ENCODE measurements at places on chromosomes 11 and 22. TPM values are rescaled to one million over a fixed set of nuclear protein-coding genes. Genes with fewer than 3 reads are reported as not detected.
A peak's percentile ranks its signal among the peaks of the same experiment; 100 is the strongest.

GRCh38 chr11:69201764-69202370, 46.1 kb downstream of the SMIM38 start:
- H3K27me3 ChIP-seq: peaks cover 8% of the 10 kb centered on the region
- H3K4me1 ChIP-seq: no peaks in the 10 kb centered on the region
- no peak overlapping the region for H3K27ac ChIP-seq

DNA sequence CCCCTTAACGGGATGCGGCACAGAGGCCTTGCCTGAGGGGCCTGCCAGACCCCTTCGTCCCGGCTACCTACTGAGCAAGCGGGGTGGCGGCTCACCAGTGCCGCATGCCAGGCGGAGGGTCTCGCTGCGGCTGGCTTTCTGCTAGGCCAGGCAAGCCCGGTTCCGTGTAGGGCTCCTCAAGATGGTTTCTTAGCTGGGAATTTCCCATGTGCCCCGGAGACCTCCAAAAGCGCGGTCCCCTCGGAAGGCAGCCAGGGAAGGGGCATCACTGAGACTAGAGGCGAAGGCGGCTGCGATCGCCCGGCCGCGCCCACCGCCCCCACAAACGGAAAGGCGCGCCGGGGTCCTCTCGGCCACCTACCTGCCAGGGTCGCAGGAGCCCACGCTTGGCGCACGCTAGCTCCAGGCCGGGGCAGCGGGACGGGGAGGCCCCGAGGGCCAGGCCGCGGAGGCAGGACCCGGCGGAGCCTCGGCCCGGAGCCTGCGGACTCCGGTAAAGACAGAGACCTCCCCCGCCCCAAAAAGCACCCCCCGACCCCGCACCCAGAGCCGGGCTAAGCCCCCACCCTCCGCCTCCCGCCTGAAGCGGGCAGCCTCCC, 23.8 kb downstream of the MICAL3 start:
- no peaks in the 10 kb centered on the region for H3K27me3 ChIP-seq
- H3K36me3 ChIP-seq: no peaks in the 10 kb centered on the region
- H3K4me1 ChIP-seq: peaks cover 17% of the 10 kb centered on the region
- DNase-seq: no peak
- peak overlapping the region; percentile 85 for H3K27ac ChIP-seq
- peak overlapping the region; percentile 62 for H3K4me3 ChIP-seq

DNA sequence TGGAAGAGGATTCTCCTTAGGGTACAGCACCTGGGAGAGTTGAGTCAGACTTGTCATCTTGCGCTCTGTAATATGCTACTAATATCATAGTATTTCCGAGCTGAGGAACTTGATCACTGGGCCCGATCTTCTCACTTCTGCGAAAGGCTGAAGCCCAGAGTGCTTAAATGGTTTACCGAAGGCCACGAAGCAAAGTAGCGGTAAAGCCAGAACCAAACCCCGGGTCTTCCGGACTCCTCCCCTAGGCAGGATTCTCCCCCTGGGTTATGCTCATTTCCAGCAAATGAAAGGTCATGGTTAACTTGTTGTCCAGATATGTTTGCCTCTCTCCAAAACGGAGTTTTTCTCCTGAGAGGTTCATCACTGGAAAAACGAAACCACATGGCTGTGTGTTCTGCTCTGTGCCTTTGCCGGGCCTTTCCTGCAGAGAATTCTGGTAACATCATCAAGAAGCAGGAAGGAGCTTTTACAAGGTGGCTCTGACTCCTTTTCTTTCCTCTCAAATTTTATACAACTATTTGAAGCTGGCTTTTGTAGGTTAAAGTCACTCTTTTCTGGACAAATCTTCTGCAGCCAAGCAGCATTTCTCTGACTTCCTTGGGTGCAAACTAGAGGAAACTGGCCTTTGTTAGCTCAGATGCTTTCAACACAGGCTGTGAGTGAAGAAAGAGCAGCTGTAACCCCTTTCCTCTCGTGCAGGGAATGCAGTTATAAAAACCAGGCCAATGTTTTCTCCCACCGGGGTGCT, 35.5 kb downstream of the UBASH3B start:
- no peak for DNase-seq
- H3K36me3 ChIP-seq: no peaks in the 10 kb centered on the region
- peak overlapping the region; percentile 55 for H3K27ac ChIP-seq
- H3K27me3 ChIP-seq: no peaks in the 10 kb centered on the region
- H3K4me1 ChIP-seq: peaks cover 5% of the 10 kb centered on the region

DNA sequence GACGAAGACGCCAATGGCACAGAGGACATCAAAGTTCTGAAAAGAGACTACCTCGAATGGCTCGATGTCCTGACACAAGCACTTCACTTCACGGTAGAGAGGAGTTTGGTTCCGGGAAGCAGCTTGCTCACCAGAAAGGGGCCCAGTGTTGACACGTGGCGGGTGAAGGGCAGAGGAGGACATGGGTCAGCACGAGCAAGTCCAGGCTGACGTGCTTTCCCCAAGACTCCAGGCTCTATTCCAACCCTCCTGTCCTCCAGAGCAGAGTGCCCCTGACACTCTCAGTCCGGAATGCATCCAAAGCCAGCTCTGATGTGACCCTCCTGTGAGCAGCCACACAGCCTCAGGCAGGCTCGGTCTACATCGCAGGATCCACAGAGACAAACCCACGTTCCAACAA, 77.5 kb upstream of the BID start:
- no peaks in the 10 kb centered on the region for H3K36me3 ChIP-seq
- DNase-seq: peak; percentile 51
- H3K4me1 ChIP-seq: peaks cover 27% of the 10 kb centered on the region
- H3K4me3 ChIP-seq: no peak overlapping the region
- peak overlapping the region; percentile 62 for H3K27ac ChIP-seq

DNA sequence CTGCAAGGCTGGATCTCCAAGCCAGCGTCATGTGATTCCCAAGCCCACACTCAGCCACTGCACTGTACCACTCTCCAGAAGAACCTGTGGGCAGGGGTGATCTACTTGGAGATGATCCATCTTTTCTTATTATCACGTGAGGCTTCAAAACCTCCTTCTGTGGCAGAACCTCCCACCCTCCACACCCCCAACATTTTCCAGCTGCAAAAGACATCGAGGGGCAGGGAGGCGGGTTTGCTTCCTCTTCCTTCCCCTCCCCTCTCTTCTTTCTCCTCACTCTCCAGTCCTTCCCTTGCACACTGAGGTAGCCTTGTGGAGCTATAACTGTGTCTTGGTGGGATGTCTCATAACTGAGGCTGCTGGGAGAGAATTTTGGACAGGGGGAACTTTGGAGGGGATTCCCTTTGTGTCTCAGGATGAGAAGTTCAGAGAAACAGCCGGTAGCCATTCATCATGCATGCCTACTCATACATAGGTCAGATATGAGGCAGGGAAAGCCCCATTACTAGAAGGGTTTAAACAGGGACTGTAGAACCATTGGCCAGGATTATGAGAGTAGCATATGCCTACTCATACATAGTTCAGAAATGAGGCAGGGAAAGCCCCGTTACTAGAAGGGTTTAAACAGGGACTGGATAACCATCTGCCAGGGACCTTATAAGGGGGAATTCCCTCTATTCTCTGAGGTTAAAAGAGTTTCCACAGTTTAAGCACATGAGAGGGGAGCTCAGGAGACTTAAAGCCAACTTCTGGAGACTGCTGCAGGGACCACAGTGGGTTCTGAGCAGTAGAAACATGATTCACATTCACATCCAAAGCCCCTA, 420.7 kb upstream of the CADM1 start:
- no peaks in the 10 kb centered on the region for H3K4me1 ChIP-seq
- no peaks in the 10 kb centered on the region for H3K36me3 ChIP-seq
- no peak overlapping the region for H3K27ac ChIP-seq

DNA sequence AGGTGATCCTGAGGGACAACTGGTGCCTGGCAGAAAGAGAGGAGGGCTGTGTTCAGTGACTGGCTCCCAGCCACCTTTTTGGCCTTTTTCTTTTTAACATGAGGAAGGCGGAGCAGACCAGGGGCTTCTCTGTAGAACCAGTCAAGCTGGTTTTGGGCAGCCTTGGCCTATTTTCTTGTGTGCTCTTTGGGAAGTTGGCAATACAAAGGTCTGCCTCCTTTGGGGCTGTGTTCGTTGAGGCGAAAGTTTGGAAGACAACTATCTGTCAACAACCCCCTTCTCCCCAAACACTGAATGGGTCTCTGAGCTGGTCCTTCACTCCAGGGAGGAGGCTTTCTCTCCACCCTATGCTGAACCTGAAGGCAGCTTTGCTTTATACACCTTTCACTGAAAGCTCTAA, 8.5 kb downstream of the MARK2 start:
- H3K27ac ChIP-seq: no peak overlapping the region
- H3K36me3 ChIP-seq: no peaks in the 10 kb centered on the region

TRPT1 gene
- total RNA-seq: 152 TPM

C11orf42 gene
- total RNA-seq: not detected

SELENOO gene
- 40.5 TPM for total RNA-seq

XKR3 gene
- total RNA-seq: not detected

Measured in gastrocnemius medialis (tissue), 4 donors.